A549 treated with CpdA at 1 μM for 4 hours (cell line): ENCODE measurements at places on chromosomes 1 and 21. TPM values are rescaled to one million over a fixed set of nuclear protein-coding genes. Genes with fewer than 3 reads are reported as not detected.

The EXO5 gene
- total RNA-seq: 3.8 to 5.0 TPM (median 4.6 TPM) in 5 replicates

The LCE1E gene
- not detected in 5 replicates for total RNA-seq

The AMPD2 gene
- total RNA-seq: 25.2 to 33.1 TPM (median 31.1 TPM) in 5 replicates

The ENTREP3 gene
- total RNA-seq: 25.8 to 40.1 TPM (median 36.2 TPM) in 5 replicates

The DIRAS3 gene
- total RNA-seq: 0.91 to 1.5 TPM (median 1.2 TPM) in 5 replicates

The CLCN6 gene
- total RNA-seq: 5.2 to 6.6 TPM (median 5.8 TPM) in 5 replicates

The OR6N1 gene
- not detected in 5 replicates for total RNA-seq

The PLD5 gene
- total RNA-seq: 0.94 to 2.5 TPM (median 1.4 TPM) in 5 replicates

The DDI2 gene
- total RNA-seq: 8.1 to 11.8 TPM (median 9.1 TPM) in 5 replicates

The EFNA1 gene
- 35.9 to 42.4 TPM (median 36.7 TPM) in 5 replicates for total RNA-seq

The SPRR4 gene
- total RNA-seq: not detected in 5 replicates

The WDR64 gene
- not detected in 5 replicates for total RNA-seq

The DAB1 gene
- total RNA-seq: not detected in 5 replicates

The KDM5B gene
- total RNA-seq: 16.0 to 18.4 TPM (median 16.8 TPM) in 5 replicates

The SMPDL3B gene
- 0.71 to 1.2 TPM (median 0.99 TPM) in 5 replicates for total RNA-seq

The AP4B1 gene
- total RNA-seq: 8.6 to 11.7 TPM (median 9.7 TPM) in 5 replicates

The LCE6A gene
- not detected in 5 replicates for total RNA-seq

The CNTN2 gene
- total RNA-seq: 0.03 to 0.28 TPM (median 0.05 TPM) in 3 of 5 replicates, not detected in the others

The CFHR2 gene
- not detected in 5 replicates for total RNA-seq

The RHD gene
- total RNA-seq: not detected in 5 replicates

The NHLH1 gene
- total RNA-seq: 0.10 to 0.78 TPM (median 0.48 TPM) in 5 replicates

The C1orf185 gene
- not detected in 5 replicates for total RNA-seq

The HORMAD1 gene
- total RNA-seq: 6.4 to 10.5 TPM (median 7.1 TPM) in 5 replicates

The OXCT2 gene
- total RNA-seq: 0.38 to 0.64 TPM (median 0.40 TPM) in 5 replicates

The AUNIP gene
- 5.4 to 6.2 TPM (median 6.1 TPM) in 5 replicates for total RNA-seq

The OR2T29 gene
- not detected in 5 replicates for total RNA-seq

The MSH4 gene
- 0.01 TPM in 1 of 5 replicates, not detected in the others for total RNA-seq

The CFAP107 gene
- total RNA-seq: not detected in 5 replicates

The NFIA gene
- 4.1 to 5.7 TPM (median 5.6 TPM) in 5 replicates for total RNA-seq

The LAPTM5 gene
- 0.10 to 0.23 TPM (median 0.19 TPM) in 4 of 5 replicates, not detected in the other for total RNA-seq

The CD5L gene
- total RNA-seq: not detected in 5 replicates

The TCEA3 gene
- total RNA-seq: 0.17 to 0.42 TPM (median 0.29 TPM) in 5 replicates

The KLHDC8A gene
- 0.22 to 0.79 TPM (median 0.59 TPM) in 5 replicates for total RNA-seq

The NMNAT2 gene
- total RNA-seq: 0.47 to 1.2 TPM (median 0.86 TPM) in 5 replicates

The CELSR2 gene
- 3.8 to 6.4 TPM (median 5.5 TPM) in 5 replicates for total RNA-seq

The THEMIS2 gene
- 0.51 to 1.8 TPM (median 0.94 TPM) in 5 replicates for total RNA-seq

The PPCS gene
- 32.0 to 42.5 TPM (median 35.4 TPM) in 5 replicates for total RNA-seq

The PGBD5 gene
- 0.15 to 0.83 TPM (median 0.76 TPM) in 5 replicates for total RNA-seq
